CD4-positive, alpha-beta T cell treated with Interleukin-6 at 100 ng/mL for 8 hours (primary cell): ENCODE measurements at places on chromosomes 1 and 21.

DNA sequence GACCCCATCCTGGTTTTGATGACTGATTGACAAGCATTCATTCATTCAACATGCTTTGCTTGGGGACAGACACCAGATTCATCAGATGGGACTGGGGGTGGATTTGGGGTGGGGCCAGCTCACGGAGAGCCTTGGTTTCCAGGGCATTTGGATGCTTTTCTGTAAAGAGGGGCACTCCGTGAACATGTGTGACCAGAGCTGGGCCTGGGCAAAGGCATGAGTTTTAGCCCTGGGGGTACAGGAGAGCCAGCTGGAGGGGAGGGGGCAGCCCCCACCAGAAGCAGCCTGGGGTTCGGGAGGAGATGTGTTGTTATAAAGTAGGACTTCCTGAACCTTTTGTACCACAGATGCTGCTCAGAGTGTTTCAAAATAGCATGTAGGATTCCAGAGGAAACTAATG lies 99.7 kb downstream of the RIPK4 start:
- DNase-seq, result no peak

DNA sequence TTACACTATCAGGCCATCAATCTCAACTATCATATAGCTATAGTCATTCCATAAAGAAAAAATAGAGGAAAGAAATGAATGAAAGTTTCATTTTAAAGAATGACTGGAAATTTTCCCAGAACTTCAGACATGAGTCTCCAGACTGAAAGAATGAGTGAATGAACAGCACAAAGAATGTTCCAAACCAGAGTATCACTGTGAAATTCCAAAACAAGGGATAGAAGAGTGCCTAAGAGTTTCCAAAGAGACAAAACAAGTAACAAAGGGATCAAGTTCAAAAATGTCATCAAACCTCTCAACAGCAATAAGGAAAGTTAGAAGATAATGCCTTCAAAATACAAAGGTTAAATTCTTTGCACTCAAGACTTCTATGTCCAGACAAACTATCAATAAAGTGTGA lies 114.9 kb downstream of the DENND1B start:
- DNase-seq, result no peak

DNA sequence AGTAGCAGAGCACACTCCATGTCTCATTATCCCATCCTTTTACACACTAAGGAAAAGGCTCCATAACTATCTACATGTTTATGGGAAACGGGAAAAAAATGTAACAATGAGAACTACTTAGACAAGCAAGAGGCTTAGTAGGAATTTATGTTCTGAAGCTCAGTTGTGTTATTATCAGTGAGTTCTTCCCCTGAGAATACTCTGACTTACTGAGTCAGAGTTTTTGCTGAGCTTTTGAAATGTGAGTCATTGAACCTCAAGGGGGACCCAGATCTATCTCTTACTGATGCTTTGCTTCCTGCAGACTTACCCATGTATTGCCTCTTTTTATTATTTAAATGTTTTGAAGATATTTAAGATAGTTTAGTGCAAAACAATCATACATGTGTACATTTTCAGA lies 20.1 kb downstream of the CFHR5 start:
- no peak for DNase-seq

DNA sequence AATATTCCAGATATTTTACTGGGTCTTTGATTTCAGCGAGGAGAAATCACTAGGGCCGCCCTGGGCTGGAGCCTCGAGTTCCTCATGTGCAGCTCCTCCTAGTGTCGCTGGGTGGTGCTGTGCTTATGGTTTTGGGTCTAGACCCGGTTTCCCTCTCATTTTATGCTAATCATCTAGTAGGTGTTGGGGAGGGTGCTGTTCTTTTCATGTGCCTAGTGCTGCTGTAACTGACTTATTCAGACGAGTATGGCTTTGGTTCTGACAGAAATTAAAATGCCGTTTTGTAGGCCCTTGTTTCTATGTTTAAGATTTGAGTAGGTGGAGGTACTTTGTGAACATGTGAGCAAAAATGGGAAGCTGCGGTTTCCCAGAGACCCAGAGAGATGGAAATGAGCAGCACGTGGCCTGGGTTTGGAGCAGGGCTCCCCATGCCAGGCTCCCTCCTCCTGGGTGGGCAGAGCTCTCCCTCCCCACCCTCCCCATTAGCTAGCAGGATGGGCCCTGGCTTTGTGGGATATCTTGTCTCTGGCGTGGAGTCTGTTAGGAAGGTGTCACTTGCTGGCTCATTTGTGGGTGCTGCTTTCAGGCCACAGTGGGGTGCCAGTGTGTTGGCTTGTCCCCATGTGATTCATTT lies 74.0 kb upstream of the GPR88 start:
- DNase-seq, result peak; percentile 55

DNA sequence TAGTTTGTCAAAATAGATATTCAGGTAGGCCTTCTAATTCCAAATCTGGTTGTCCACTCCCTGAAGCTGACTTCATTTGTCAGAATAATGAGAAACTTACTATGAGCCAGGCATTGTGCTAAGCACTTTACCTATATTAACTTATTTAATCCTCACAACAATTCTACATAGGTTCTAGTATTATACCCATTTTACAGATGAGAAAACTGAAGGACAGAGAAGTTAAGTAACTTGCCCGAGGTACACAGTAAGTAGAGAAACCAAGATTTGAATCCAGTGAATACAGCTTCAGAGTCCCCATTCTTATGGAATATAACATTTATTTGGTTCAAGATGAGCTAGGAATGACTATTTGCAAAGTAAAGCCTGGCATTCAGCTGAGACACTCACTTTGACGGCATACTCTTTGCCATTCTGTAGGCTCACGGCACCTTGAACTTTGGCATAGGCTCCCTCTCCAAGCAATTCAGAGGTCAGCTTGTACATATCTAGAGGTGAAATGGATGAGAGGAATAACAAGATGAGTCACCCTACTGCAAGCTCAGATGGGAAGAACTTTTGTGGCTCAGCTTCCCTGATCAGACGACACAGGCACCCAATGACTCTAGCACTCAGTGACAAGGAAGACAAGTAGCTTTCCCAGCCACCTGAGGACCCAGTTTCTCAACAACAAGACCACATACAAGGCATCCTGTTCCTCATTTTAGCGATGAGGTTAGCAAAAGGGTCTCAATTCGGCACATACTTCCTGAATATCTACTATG lies 23.7 kb downstream of the MKNK1 start:
- no peak for DNase-seq
